Panc1 (cell line): ENCODE measurements at places on chromosomes 1 and 21. TPM values are rescaled to one million over a fixed set of nuclear protein-coding genes. Genes with fewer than 3 reads are reported as not detected.

Gene LORICRIN
- total RNA-seq: not detected

Gene JAM2
- 0.21 TPM for total RNA-seq

Gene OR2M3
- total RNA-seq: not detected

Gene RAD54L
- 29.4 TPM for total RNA-seq

DNA sequence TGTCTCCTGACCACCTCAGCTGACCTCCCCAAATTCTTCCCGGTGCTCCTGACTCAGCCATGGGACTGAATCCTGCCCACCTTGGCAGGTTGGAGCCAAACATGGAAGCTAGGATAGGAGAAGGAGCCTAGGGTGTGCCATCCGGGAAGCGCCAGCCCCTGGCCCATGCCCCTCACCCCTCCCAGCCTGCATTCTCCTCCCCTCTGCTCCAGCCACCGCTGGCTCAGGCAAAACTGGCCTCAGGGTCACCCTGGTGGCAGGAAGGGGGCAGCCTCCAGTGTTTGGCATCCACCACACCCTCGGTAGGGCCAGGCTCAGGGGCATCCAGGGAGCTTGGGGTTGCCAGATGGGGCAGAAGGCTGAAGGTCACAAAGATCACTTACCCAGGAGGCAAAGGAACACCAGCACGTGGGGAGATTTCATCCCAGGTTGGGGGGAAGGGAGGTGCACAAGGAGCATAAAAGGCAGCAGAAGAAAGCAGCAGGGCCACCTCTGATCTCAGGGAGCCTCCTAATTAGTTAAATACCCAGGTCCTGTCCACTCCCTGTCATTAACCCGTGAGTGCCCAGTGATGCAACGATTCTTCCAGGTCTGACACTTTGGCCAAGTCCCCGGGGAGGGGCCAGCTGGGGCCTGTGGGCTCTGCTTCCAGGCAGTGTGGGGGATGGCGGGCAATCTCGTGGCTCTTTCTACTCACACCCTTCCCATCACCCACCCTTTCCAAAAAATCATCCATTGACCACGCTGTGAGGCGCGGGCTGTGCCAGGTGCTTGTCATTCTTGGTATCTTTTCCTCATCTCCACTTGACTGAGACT is at the start of gene PLA2G2E:
PLA2G2E (minus strand) TSS at position 481 of the 816 bp plus-strand sequence; CDS start at position 423, 58 bp downstream.
- DNase-seq: no peak

- DNase-seq: no peak
Measured at GRCh38 chr1:24414775-24415333, 748 bp upstream of the NIPAL3 start.

DNA sequence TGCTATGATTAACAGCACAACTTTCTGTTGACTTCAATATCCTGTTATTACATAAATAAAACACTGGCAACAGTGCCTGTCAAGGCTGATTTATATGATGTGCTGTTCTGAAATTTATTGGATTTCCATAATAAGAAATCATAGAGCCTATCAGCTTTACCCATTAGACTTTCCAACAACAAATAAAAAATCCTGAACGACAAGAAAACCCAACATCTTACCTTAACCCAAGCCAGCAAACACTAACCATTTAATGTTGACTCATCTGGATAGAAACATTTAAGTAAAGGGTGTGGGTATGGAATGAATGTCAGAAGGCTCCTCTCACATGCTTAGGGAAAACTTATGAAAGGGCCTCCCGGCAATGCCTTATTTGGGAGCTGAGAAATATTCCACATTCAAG is 165.1 kb downstream of the SLC45A1 start:
- DNase-seq: no peak

DNA sequence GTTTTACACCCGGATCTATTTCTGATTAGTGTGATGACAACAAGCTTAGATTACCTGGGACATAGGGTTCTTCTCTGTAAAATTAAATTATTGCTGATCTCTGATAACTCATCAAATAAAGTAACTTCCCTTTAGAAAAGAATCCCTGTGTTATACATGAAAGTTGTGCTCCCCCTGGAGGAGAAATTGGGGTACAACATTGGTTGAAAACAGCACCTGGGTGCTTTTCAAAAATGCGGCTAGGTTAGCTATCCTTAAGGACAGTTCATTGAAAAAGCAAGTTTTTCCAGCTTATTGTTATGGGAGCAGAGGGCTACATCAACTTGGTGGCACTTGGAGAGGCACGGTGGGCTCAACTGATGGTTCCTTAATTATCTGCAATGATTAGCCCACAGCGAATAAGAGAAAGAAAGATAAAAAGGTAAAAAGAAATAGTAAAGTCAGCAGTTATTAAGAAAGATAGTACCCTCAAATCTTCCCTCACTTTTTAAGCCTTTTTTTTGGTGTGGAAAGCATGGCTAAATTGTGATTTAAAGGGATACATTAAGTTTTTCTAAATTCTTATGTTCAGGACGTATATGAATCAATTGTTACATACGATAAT is 97.8 kb downstream of the FMN2 start:
- DNase-seq: no peak
